ENCODE measurements at places on chromosomes 1 and 21.

- DNase-seq, result no peak
Observed at GRCh38 chr21:45091550-45092322, 17.4 kb downstream of the ADARB1 start.

DNA sequence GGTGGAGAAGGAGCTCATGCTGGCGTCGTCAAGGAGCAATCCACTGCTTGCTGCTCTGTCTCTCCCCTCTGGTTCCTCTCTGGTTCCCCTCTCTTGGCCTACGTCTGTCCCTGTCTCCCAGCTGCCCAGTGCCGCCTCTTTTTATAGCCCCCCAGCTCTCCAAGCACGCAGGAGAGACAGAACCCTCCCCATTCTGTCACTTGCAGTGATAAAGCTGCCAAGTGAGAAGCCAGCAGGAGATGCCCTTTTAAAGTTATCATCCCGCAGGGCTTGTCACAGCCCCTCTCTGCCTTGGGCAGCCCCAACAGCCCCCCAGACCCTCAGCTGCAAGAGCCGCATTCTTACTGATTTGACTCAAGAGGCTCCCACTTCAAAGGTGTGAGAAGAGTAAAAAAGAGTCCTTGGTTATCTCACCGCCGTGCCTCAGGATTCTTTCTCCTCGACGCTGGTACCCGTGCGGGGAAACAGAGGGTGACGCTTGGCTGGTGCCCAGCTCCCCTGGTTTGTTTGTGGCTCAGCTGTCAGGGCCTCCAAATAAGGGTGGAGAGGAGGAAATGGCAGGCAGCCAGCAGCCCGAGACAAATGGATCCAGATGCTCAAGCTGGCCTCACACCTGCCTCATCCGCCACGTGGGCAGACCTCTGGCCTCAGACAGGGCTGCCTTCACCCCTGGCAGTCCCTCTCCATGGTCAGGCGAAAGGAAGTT is at the start of gene NPPA:
Gene NPPA (minus strand): TSS at position 117 of the 706 bp plus-strand sequence. CDS start 99 bp downstream, at position 18.
- DNase-seq, result peak; percentile 11

- DNase-seq, result peak; percentile 30
Observed at GRCh38 chr21:37551331-37551992, 184.9 kb downstream of the DYRK1A start.

GRCh38 chr1:172746091-172746949 is 87.4 kb downstream of the FASLG start:
- DNase-seq, result peak; percentile 94

DNA sequence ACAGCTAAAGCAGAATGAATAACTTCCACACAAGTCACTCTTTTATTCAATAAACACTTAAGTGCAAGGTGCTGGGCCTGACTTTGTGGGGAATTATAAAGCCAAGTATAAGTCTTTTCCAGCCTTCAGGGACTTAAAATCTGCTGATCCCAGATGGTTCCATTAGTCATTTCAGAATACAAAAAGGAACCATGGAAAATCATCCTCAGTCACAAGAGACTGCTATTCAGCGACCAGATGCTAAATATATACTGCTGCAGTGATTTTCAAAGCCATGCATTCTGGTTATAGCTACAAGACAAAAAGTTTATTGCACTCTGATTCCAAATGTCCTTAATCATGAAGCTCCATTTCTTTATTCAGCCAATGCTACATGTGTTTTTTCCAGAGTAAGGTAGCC is 25.7 kb downstream of the GLMN start:
- no peak for DNase-seq

DNA sequence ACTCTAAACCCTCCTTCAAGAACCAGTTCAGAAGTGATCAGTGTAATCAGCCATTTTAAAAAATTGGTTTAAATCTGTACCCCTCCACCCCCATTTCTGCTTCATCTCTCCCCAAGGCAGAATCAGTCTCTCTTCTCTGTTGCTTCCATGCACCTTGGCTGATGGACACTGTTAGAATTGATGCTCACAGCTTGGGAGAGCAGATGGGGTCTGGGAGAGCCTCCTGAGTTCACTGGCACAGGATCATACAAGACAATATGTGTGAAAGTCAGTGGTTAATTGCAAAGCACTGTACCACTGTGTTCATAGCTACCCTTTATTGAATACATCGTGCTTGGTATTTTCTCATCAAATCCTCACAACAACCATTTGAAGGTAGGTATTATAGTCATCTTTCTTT is 140.9 kb downstream of the ROR1 start:
- no peak for DNase-seq

DNA sequence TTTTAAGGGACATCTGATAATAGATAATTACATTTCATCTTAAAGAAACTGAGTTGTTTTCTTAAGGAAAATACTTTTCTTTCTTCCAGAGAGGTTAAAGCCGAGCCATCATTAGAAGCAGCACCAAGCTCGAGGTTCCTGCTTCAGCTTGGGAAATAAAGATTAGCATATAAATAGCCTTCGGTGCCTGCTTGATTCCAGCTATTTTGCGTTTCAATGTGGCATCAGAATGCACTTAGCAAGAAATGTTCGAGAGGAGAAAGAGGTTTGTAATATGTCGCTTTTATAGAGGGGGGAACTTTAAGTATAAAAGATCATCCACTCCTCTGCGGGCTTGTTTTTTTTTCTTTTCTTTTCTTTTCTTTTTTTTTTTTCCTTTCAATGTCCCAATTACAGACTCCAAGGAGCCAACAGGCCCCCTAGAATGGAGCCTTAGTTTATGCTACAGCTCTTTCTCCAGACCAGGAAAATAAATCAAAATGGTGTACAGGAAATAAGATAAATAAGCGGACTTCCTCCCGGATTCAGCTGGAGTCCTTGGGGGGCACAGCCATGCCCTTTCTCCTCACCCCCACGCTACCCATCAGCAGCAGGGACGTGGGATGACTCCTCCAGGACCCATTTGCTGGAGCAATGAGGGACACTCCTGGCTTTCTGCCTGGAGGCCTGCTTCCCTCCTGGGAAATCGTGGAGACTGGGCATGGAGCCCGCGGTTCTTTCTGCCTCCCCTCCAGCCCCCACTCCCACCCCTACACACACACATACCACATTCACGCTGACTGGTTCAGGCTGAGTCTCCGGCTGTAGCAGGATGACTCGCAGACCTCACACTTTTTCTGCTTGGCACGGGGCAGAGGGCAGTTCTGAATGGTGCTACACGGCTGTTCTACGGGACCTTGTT is 131.6 kb downstream of the RRAGC start:
- DNase-seq, result peak; percentile 74

- DNase-seq, result no peak
Observed at GRCh38 chr1:62052946-62053345, 141.7 kb upstream of the L1TD1 start.

- no peak for DNase-seq
Observed at GRCh38 chr1:182484531-182485257, 34.7 kb downstream of the RGSL1 start.

DNA sequence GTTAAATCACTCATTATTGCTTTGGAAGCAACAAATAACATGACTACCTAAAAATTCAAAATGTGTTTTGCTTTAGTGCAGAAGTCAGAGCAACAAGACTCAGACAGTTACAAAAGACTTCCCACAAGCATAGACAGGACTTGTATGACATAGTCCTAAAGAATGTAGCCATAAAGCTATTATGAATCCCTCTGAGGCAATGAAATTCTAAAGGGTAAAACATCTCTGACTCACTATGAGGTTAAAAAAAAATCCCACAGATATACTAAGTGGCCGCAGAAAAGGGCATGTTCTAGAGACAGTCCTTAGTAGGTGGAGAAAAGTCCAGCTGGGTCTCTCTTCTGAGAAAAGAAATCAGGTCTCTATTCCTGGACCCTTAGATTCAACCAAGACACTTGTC is 4.9 kb downstream of the PRKAB2 start:
- DNase-seq, result peak; percentile 96

DNA sequence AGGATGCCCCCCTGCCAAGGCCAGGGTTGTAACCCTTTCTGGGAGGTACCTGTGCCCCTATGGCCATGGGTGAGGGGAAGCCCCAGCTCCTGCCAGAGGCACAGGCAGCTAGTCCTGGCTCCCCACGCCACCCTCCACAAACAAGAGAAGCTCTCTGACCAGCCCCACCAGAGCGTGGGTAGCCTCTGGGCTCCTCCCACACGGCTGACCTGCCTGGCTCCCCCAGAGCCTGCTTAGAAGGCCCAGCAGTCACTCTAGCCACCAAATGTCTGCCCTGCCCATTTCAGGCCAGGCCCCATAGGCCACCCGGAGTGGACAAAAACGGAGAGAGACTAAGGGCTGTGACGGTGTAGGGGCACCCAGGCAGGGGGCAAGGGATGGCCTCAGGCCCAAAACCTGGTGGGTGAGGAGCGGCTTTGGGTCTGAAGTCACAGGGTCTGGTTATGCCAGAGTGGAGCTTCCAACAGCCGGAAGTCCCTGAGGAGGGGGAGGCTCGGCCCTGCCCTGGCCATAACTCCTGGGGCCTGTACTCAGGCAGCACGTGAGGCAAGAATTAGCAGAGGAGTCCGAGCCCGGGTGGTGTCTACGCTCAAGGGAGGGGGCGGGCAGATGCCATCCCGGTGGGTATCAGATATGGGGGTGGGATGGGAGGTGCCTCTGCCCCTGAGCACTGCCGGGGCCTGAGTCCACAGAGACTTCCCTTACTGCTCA is 155.4 kb downstream of the CASZ1 start:
- no peak for DNase-seq

- DNase-seq, result no peak
Observed at GRCh38 chr1:179128520-179128919, 46.6 kb downstream of the TOR3A start.

- peak; percentile 10 for DNase-seq
Observed at GRCh38 chr1:156388174-156389137, 19.4 kb downstream of the RHBG start.

DNA sequence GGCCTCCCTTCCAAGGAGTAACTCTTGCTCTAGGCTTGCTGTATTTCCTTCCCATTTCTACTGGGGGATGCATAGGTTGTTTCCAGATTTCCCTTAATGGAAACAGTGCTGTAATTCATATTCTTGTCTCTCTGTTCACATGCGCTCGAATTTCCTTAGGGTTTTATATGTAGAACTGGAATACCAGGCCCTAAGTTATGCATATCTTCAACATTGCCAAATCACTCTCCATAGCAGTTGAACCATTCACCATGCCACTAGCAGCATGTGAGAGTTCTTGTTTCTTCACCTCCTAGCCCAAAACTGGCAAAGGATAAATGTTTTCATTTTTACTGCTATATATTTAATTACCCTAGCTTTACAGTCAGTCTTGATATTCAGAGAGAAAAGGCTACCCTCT is 12.8 kb downstream of the MAP10 start:
- DNase-seq, result no peak

DNA sequence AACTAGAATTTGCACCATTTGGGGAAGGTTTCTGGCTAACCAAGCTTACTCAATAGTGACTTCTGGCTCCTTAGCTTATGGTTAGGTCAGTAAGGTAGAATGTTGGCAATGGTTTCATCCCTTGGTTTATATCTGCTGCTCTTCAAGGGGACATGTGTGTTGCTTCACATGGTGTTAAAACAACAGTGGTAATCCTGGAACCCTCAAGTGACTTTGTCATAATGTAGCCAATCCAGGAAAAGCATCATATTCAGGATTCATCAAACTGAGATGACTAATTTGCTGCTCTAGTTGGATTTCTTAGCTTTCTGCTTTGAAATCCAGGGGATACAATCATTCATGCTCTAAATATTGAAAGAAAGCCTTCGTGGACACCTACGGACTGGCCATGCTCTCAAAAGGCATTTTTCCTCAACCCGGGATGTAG is 108.7 kb downstream of the RGL1 start:
- DNase-seq, result no peak

GRCh38 chr1:38776466-38777065 is 83.0 kb downstream of the RRAGC start:
- no peak for DNase-seq

DNA sequence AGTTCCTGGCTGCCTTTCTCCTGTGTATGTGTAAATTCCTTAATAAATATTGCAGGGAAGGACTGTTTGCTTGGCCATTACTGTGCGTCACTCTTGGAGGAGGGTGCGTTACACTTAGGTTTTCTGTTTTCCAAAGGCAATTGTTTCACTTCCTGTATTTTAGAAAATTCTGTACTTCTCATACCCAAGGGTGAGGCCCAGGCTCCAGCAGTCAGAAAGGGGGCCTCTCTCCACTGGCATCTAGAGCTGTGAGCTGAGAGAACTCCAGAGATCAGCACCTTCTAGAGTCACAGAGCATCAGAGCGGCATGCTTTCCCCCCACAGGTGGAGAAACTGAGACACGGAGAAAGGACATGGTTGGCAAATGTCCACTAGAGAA is 27.0 kb upstream of the ZFP69B start:
- no peak for DNase-seq

DNA sequence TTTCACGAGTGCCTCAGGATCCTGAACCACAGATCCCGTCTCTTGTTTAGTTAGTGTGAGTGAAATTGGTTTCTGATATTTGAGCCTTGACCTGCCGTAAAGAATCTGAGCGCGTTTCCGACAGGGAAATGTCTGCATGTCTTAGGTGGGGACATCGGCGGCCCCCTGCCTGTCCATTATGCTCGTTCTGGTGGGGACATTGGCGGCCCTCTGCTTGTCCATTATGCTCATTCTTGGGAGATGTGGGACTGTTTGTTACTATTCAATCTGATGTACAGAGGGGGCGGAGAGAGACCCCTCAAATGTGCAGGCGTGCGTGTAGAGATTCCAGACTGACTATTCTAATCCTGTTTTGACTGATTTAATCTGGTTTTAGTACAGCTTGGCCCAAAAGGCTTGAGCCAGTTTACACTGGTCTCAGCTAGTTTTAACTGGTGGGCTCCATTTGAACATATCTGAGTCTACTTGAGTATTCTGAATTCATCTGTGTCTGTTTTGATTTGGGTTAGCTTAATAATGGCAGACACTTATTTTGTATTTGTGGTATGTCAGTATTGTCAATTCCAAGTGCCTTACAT is 6.6 kb upstream of the TINAGL1 start:
- DNase-seq, result no peak

DNA sequence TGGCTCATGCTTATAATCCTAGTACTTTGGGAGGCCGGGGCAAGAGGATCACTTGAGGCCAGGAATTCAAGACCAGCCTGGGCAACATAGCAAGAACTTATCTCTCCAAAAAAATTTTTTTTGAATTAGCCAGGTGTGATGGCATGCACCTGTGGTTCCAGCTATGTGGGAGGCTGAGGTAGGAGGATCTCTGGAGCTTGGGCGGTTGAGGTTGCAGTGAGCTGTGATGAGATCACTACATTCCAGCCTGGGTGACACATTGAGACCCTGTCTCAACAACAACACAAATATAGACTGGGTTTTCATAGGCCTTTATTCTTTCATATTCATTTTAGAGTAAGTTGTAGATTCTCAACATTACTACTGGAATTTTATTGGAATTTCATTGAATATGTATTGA is 12.8 kb downstream of the MED18 start:
- DNase-seq, result no peak

Data from adipocyte (in vitro differentiated cells).